ENCODE measurements at places on chromosomes 3 and 15.

DNA sequence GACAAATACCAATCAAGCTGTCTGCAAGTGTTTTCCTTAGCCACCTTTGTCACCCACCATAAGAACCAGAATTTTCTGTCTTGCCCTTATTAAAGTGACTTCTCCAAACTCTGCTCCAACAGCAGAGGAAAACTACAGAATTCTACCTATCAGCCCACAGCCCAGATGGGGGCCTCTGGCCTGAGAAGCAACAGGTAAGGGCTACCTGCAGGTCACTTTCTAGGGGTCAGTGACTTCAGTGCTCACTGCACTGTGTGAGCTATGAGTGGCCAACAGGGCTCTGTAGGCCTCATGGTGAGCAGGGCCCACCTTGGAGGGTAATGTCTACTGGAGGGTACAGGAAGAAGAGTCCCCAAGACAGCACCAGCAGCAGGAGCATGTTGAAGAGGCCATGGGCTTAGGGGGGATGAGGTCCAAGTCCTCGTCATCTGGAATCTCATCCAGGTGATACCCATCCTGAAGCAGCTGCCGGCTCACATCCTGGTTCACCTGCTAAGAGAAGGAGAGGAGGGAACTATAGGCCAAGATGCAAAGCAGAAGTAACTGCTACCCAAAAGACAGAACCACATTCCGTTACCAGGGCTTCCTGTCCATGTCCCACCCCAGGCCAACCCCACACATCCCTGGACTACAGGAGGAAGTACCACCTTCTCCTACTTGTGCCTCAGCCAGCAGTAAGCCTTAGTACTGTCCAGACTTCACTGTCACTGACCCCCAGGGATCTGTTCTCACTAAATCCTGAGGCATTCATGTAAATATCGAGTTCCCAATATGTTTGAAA is 4.2 kb downstream of the FAM219B start:
- no peak for DNase-seq

- DNase-seq = no peak
Measured at GRCh38 chr3:105662306-105662705, 206.5 kb downstream of the CBLB start.

GRCh38 chr3:41044523-41044922 is 154.8 kb upstream of the CTNNB1 start:
- no peak for DNase-seq

GRCh38 chr15:94272251-94272898 is 41.0 kb downstream of the MCTP2 start:
- DNase-seq = no peak

DNA sequence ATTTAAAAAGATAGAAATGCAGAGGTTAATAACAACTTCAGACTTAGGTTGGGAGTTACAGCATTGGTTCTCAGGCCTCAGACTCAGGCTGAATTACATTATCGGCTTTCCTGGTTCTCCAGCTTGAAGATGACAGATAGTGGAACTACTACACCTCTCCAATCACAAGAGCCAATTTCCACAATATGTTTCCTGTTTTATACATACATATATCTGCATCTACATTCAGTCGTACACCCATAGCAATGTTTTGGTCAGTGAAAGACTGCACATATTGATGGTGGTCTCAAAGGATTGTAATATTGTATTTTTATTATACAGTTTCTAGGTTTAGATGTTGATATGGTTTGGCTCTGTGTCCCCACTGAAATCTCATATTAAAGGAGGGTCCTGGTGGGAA is 35.4 kb downstream of the AADACL2 start:
- DNase-seq = no peak

GRCh38 chr15:100129677-100130076 is 212.1 kb downstream of the ADAMTS17 start:
- no peak for DNase-seq

- peak; percentile 22 for DNase-seq
Measured at GRCh38 chr3:184261854-184262763, 756 bp upstream of the CAMK2N2 start.

DNA sequence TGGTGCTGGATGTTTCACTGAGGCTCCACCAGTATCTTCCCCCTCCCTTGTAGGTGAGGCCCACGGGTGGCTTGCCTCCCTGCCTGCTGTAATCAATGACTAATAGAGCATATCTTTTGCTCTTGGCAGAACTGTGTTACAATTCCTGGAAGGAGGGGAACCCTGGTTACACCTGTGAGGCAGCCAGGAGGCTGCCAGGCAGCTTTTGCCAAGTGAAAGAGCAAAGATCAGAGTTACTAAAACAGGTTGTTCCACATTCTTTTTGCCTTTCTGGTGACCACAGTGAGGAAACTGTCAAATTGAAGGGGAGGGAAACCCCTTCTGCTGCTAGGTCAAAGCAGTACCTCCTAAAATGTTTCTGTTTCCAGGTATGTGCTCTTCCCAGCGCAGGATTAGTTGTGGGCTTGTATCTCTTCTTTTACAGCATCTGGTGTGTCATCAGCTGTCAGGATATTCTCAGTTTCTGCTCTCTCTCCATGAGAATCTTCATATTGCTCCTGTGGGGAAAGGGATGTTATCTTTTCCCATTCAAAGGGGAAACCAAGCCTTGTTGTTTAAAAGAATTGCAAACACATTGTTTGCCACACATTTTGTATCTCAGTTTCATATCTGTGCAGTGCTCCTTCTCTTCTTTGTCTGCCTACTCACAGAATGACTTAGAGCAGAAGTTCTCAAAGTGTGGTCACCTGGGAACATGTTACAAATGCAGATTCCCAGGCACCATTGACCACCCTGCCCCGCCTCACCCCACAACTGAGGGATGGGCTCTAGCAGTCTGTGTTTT is 137.4 kb upstream of the UMPS start:
- DNase-seq = peak; percentile 82

- no peak for DNase-seq
Measured at GRCh38 chr3:130514681-130515080, 2.3 kb upstream of the COL6A6 start.

GRCh38 chr3:138812806-138813205 is 21.9 kb downstream of the PIK3CB start:
- no peak for DNase-seq

All from lung (tissue), 17 donors.